Upper lobe of right lung (tissue), 1 donor: ENCODE measurements at places on chromosomes 1 and 21. TPM values are rescaled to one million over a fixed set of nuclear protein-coding genes. Genes with fewer than 3 reads are reported as not detected.

DNA sequence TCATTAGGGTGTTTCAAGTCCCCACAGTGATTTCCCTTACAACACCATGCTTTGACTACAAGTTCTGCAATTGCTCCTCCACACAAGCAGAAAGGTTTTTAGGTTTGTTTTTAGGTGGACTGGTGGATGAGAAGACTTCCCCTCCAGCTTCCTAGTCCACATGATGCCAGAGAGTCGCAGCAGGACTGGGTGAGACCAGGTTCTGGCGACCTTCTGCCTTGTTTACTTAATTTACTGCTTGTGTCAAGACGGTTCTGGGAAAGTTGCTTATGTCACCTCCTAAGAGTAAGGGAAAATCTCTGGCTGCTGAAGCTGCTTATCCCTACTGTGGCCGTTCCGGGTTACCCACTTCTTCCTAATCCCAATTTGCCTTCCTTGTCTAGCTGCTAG lies 76.4 kb downstream of the GLUL start:
- no peak for DNase-seq

The WNT3A gene
- 10.1 TPM for total RNA-seq

- DNase-seq, result no peak
Observed at GRCh38 chr1:19438516-19439195, 46.7 kb downstream of the CAPZB start.

The DOP1B gene
- 19.0 TPM for total RNA-seq

DNA sequence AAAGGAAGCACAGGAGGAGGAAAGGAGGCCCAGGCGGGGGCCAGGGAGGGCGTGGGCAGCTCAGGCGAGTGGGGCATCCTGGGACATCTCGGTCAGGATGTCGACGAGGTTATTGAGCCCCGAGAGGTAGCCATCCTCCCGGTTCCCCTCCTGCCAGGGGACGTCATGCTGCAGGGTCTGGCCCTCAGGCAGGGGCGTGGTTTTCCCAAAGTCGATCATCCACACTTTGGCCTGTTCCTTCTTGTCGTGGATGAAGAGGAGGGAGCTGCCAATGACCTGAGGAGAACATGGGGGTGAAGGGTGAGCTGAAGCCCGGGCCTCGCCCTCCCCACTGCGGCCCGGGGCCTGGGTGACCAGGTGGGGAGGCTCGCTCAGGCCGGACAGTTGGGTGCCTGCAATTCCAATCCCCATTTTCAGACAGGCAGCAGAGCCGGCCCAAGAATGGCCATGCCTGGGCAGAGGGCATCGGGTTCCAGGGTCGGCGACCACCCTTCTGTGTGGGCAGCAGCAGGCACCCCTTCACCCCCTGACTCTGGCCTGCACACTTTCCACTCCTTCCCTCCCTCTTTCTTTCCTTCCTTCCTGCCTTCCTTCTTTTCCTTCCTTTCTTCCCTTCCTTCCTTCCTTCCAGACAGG lies 86.2 kb downstream of the STUM start:
- DNase-seq, result peak; percentile 61

- DNase-seq, result peak; percentile 94
Observed at GRCh38 chr21:33380483-33380998, 22.7 kb upstream of the IFNGR2 start.

- no peak for DNase-seq
Observed at GRCh38 chr1:36223381-36223995, 755 bp upstream of the THRAP3 start.

DNA sequence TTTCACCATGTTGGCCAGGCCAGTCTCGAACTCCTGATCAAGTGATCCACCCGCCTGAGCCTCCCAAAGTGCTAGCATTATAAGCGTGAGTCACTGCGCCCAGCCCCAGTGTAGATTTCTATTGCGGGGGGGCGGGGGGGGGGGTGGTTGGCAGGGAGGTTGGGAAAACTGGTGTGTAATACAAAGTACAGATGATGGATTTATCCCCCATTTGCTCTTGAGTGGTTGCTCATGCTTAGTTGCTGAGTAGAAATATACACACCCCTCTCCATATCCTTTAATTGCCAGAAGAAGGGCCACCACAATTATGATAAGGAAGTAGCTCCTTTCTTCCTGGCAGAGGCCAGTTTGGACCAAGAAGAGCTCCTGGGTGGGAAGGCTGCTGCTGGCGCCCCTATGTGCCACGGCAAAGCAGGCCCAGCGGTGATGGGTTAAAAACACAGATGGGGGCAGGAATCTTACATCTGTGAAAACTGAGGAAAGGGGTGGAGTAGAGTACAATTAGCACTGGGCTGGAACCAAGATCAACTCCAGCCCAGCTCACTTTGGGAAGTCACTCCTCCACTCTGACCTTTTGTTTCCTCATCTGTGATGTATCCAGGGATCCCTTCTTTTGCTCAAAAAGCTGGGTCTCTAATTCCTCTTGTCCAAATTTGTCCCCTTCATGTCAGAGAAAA lies 55.2 kb downstream of the MRPL37 start:
- DNase-seq, result no peak

The ENAH gene
- total RNA-seq, result 67.4 TPM

The RPS27 gene
- total RNA-seq, result 1,693 TPM

DNA sequence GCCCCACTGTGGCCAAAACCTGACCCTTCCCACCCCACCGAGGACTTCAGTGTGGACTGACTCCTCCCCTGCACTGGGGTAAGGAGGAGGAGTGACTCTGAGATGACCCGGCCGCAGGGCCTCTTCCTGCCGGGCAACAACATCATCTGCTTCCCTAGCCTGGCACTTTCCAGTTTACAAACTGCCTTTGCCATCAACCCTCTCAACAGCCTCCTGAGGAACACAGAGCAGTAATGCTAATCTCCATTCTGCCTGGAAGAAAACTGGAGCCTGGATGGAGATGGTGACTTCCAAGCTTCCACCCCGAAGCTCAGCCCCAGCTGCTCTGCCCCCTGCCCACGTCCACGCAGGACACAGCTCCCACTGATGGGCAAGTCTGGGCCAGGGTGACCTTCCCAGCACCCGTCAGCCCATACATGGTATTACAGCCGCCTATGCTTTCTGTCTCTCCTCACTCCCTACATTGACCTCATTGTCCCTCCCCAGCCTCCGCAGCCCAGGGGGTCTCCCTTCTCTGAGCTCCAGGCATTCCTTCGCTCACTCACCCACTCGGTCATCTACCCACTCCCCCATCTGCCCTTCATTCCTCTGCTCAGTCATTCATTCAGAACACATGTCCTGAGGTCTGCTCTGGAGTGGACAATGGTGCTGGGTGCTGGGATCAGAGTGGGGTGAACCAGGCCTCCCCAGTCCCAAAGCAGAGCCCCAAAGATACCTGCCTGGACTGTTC lies 34.2 kb downstream of the RAP1GAP start:
- DNase-seq, result no peak

DNA sequence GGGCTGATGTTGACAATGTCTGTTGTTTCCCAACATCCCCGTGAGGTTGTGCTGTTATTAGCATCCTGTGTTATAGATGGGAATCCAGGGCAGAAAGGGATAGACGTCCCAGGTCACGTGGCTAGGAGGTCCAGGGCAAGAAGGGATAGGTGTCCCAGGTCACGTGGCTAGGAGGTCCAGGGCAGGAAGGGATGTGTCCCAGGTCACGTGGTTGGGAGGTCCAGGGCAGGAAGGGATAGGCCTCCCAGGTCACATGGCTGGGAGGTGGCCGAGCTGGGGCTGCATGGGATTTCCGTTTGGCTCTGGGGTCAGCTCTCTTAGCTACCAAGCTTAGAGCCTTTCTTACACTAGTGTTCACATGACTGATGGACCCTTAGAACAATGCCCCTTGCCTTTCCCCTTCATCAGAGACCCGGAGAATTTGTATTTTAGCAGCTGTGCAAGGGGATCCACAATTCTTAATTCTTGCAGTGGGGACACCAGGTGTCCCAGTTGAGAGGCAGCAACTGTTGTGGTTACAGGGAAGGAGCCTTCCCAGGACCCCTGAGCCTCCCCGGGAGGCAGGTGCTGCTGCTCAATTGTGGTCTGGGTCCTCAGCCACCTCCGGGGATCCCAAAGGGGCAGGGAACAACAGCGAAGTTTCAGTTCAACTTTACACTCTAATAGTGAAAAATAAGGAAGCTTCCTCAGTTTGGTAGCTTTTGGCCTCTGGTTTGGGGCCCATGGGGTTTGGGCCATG lies 69.2 kb downstream of the UMODL1 start:
- DNase-seq, result no peak

DNA sequence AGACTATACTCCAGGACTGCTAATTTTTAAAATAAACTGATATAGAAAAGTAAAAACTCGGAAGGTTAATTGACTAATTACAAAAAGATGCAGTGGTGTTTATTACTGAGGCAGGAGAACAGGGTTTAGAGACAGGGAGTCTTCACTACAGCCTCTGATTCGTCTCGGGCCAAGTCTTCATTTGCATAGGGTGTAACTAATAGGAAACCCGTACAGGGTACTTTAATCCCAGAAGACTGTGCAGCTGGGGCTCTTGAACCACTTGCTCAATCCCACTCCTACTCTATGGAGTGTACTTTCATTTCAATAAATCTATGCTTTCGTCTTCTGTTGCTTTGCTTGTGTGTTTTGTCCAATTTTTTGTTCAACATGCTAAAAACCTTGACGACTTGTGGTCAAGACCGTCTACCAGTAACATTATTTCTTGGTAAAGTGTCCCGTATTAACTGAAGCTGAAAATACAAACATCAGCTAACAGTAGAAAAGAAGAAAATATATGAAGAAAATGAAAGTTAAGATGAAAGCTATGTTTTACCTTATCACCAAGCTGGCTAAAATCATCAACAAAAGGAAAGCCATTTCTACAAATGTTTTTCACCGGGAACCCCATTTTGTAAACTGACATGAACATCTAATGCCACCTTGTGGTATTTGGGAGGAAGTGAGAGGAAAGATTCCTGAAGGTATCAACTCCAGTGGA lies 8.0 kb downstream of the SDHB start:
- no peak for DNase-seq

DNA sequence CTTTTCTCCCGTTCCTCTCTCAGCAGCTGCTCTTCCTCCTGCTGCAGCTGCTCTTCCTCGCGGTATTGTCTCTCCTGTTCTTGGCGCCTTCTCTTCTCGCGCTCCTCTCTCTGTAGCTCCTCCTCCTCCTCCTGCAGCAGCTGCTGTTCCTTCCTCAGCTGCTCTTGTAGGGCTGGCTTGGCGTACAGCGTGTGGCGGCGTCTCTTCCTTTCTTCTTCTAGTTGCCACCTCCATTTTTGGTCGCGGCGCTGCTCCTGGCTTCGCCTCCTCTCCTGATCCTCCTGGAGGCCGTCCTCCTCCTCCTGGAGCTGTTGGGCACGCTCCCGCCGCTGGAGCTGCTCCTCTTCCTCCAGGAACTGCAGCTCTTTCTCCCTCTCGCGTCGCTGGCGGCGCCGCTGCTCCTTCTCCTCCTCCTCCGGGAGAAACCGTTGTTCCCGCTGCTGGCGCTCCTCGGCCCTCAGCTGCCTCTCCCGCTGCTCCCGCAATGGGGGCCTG lies 4.8 kb downstream of the TCHH start:
- DNase-seq, result peak; percentile 69

- no peak for DNase-seq
Observed at GRCh38 chr1:202135221-202135721, 9.3 kb downstream of the ARL8A start.

The HAO2 gene
- total RNA-seq, result not detected

The EPHA10 gene
- total RNA-seq, result 1.4 TPM

- no peak for DNase-seq
Observed at GRCh38 chr1:245389873-245390272, 235.1 kb downstream of the KIF26B start.

- no peak for DNase-seq
Observed at GRCh38 chr1:41907446-41907845, 11.3 kb downstream of the HIVEP3 start.

DNA sequence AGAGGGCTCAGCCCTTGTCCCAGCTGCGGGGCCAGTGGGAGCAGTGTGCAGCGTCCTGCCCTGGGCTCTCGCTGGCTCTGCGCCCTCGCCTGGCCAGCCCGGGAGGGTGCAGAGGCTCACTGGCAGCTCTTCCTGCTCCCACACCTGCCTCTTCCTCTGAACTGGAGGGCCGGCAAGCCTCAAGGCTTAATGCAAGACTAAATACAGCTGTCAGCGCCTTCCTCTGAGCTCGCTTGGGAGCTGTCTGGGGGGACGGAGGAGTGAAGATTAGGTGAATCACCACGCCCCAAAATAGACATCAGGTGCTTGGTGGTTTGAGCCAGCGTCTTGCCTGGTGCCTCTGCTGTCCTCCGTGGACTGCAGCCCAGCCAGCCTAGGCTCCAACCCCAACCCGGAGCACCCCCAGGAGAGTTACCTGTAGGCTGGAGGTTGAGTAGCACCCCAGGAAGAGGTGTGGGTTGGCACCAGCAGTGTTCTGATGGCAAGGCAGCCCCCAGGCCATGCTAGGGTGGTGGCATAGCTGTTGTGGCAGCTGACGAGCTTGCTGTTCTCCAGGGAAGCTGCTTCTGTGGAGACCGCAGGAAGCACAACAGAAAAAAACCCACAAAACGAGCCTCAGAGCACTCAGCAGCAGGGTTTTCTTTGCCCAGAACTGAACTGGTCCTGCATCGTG lies 36.9 kb downstream of the UMODL1 start:
- DNase-seq, result peak; percentile 88

DNA sequence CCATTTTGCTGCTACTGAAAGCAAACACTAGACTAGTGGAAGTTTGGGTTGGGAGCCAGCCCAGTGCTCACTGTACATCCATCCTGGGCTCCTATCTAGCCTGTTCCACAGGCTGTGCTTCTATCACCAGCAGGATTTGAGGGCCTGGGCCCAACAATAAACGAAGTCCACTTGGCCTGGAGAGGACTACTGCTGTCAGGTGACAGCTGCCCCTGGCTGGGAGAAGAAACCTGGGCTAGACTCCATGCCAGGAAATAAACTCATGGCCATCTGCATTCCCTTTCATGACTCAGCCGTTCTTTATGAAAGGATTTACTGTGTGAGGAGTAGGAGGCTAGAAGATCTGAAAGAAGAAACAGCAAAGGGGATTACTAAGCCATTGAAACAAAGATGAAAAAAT lies 35.5 kb downstream of the COLGALT2 start:
- no peak for DNase-seq

The RAVER2 gene
- total RNA-seq, result 12.8 TPM

The FCRL5 gene
- total RNA-seq, result 0.93 TPM

- DNase-seq, result no peak
Observed at GRCh38 chr1:54403405-54403804, 2.8 kb downstream of the SSBP3 start.

The PGBD5 gene
- 5.1 TPM for total RNA-seq

- DNase-seq, result no peak
Observed at GRCh38 chr1:93607814-93608186, 73.8 kb downstream of the BCAR3 start.

- no peak for DNase-seq
Observed at GRCh38 chr1:227749225-227749624, 14.0 kb downstream of the SNAP47 start.

The INSRR gene
- total RNA-seq, result not detected
